ENCODE measurements at places on chromosomes 3 and 15.

- no peak for DNase-seq
Observed at GRCh38 chr3:12246497-12247163, 42.2 kb upstream of the PPARG start.

DNA sequence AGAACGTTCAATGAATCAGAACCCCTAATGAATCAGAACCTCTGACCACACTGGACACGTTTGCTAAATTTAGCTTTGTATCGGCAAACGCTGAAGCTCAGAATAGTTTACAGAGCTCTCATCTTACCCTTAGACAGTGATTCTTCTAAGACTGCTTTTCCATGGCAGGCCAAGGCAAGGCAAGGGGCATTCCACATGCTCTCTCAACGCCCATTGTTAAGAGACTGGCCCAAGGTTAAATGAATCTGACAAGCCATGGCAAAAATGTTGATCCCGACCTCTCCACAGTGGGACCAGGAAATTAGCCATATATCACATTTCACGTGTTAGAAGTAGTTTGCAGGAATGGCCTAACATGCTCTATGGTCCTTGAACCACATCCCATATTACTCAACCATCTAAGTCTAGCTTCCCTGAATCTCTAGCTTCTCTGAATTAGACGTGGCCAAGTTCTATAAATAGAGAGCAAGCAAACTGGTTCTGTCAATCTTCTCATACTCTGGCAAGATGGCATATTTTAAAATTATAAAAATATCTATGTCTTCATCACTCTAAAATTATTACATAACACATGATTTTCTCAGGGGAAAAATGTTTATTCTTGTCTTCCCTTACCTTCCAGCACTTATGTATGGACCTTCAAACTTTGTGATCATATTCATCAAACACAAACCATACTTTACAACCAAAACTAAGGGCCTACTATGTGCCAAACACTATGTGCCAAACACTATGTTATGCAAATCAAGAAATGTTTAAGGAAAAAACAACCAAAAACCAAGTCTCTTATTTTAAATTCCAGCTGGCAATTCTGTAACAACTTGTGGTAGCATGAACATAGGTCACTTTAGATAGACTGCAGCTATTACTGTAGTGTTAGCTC lies 54.3 kb downstream of the AAGAB start:
- no peak for DNase-seq

- DNase-seq = no peak
Observed at GRCh38 chr3:45455040-45455439, 66.7 kb downstream of the LARS2 start.

- no peak for DNase-seq
Observed at GRCh38 chr3:134965865-134966481, 170.9 kb downstream of the EPHB1 start.

DNA sequence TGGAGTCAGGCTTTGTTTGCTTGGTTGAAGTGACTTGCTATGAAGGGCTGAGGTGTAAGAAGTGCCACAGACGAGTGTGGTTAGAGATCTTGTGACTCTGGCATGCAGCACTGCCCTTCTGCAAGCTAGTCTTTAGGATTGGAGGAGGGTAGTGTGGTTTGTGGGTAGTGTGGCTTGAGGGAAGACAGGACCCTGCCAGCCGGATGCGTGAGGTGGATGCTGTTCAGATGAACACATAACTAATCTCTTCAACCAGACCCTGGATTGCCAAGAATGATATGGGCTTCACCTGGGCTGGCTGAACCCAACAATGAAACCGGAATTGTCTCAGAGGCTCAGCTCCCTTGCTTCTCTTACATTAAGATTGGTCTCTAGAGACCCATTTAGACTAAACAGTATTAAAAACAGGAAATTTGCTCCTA lies 32.7 kb downstream of the STARD9 start:
- DNase-seq = peak; percentile 85

GRCh38 chr3:153666991-153667740 lies 454.0 kb upstream of the ARHGEF26 start:
- no peak for DNase-seq

DNA sequence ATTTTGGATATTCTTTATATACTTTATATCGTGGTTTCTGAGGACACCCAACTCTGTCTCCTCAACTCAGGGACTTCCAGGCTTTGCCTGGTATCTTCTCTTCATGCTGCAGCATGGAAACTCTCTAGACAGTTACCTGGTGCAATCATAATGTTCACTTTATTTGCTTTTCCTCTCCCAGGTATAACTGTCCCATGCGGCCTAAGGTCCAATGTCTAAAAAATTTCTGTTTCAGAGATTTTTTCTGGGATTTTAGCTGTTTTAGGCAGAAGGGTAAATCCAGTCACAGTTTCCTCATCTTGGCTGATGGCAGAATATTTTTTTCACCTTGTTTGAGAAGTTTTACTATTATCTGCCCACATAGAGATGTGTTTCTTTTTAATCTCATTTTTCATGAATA lies 139.9 kb upstream of the KCNMB2 start:
- DNase-seq = no peak

DNA sequence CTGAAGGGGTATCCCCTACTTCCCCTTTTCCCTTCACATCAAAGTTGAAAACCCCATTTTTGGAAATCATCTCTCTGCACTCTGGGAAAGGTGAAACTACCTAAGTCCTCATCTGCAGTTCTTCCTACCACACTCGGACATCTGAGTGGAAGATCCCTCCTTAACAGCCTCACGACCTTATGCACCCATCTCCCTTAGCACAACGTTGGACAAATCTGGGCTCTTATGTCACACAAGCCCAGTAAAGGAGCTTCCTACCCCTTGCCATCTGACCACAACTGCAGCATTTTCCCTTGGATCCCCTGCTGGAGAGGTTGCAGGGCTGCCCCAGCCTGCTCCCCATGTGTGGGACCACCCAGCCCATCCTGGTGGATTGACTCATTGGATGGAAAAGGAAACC lies 252.1 kb upstream of the ST8SIA2 start:
- no peak for DNase-seq

- DNase-seq = no peak
Observed at GRCh38 chr15:45616901-45617323, 17.9 kb upstream of the SQOR start.

DNA sequence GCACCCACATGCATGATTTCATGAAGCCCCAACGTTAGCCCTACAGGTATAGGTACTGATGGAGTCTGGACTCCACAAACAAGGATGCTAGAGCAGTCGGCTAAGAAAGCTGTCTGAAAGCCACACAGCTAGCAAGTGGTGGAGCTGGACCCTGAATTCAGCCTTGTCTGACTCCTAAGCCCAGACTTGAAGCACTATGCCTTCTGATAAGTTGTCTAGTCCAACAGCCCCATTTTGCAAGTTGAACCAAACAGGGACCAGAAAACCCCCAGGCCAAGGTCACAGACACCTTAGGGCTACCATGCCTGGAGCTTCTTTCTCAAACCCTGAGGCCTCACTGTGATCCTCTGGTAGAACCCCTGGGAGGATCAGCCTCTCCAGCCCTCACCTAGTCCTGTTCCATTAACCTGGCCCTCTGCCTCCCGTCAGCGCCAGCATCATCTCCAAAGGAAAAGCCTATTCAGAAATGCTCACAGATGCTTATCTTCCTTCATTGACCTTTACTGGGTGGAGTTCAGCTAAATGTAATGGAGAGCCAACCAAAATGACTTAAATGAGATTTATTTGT lies 1.7 kb upstream of the SLCO2A1 start:
- DNase-seq = no peak

DNA sequence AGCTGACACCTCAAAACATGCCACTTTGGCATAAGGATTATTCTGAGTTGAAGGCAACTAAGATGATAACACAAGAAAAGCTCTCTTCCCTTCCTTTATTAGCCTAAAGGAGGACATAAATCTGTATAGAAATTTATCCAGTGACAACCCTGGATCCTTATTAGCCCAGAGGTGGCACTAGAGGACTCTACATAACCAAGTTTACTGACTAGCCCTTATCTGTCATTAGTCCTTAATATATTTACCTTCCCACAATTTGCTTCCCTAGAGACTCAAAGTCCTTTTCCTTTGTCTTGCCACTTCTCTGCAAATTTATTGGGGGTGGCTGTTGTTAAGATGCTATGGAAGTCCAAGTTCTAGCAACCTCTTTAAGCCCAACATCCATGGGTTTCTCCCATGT lies 26.7 kb downstream of the CEP70 start:
- DNase-seq = no peak

DNA sequence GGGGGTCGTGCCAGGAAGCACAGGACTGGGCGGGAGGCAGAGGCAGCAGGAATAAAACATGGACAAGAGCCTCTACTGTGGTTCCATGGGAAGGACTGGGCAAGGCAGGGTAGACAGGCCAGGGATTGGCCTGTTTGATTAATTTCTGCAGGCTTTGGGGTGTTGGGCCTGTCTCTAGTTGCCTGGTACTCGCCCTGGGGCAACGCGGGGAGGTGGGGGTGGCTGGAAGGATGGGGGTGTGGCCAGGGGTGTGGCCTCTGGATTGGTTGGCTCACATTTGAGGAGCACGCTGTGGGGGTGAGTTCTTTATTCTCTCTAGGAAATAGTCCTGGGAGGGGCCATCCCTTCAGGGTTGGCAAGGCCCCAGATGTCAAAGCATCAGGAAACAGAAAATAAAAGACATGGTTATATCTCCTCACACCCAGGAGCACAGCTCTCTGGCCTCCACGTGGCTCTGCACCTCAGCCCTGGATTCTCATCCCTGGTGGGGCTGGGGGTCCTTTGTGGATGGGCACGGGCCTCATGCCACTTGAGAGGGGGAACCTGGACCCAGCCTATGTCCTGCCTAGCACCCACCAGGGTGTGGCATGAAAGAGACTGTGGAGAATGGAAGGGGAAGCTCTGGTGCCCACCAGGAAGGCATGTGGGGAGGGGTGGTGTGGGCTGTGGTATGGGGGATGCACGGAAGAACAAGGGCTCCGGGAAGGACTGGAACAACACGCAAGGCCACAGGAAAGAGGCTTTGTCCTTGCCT lies 223.0 kb upstream of the LYSMD4 start:
- DNase-seq = no peak

DNA sequence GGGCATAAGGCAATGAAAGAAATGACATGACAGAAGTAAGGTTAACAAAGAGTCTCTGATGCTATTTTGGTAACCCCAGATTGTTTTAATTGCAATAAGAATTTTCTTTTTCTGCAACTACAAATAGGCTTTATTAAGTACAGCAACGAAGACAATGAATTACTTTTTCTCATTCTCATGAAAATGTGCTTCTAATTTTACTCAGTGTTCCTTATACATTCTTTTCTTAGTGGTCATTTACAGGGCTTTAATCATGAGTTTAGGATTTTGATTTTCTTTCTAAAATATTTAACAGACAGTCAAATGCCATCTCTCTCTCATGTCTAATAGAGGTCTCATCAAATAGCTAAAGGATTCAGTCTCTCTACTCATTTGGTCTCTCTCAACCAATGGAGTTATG lies 452.1 kb downstream of the RAP2B start:
- no peak for DNase-seq

GRCh38 chr15:47885920-47886319 lies 168.6 kb downstream of the SEMA6D start:
- no peak for DNase-seq

GRCh38 chr3:780505-780904 lies 312.3 kb upstream of the CNTN6 start:
- no peak for DNase-seq

- no peak for DNase-seq
Observed at GRCh38 chr3:132009241-132009640, 25.6 kb downstream of the CPNE4 start.

- DNase-seq = no peak
Observed at GRCh38 chr3:149368674-149369497, 8.6 kb downstream of the TM4SF1 start.
